ENCODE measurements at places on chromosomes 13 and 19.

DNA sequence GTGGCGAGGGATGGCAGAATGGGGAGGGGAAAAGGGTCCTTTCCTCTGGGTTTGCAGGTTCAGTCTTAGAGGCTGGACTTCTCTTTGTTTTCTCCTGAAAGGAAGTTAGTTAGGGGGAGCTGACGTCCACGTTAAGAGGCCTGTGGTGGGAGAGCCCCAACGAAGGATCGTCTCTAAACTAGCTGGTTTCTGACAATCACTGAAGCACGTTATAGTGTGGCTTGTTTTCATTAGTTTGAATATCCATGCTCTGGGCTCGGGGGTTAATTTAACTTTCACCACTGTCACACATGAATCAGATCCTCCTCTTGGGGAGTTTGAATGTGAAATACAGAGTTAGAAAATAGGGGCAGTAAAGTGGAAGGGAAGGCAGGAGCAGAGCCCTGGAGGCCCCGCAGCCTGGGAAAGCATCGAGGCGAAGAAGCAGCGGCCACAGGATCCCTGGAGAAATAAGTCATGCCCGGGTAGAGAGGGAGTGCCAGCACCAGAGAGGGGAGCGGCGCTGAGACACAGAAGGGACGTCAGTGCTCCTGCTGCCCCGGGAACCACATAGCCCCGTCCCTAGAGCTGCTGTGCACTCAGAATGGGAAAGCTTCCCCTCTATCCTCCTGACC, 31.1 kb upstream of the AMER2 start:
- no peak for DNase-seq

DNA sequence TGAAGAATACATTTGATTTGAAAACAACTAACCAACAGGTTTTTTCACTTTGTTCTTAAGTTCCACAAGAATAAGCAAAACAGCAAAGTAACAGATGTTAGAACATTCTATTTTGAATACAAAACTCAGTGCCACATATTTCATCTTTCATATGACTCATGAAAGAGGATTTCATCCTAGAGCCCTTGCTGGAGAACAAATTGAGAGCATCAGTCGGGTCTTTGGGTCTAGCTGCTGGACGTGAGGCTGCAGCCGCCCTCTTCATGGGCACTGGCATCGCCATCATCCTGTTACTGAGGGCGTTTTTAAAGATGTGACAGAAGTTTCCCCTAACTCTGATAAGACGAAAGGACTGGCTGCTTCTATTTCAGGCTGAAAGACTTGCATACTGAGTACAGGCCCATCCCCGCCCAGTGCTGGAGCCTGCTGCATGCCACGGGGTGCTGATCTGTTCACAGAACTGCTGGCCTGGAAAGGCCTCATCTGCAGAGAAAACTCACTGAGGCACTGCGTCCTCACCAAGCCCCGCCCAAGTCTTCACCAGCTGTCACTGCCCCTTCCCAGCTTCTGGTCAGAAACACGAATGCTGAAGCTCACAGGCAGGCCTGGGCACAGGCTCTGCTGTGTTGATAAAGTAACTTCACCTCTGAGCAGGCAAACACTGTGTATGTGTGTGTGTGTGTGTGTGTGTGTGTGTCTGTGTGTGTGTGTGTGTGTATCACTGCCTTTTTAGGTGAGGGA, 101.4 kb downstream of the TUBGCP3 start:
- no peak for DNase-seq

DNA sequence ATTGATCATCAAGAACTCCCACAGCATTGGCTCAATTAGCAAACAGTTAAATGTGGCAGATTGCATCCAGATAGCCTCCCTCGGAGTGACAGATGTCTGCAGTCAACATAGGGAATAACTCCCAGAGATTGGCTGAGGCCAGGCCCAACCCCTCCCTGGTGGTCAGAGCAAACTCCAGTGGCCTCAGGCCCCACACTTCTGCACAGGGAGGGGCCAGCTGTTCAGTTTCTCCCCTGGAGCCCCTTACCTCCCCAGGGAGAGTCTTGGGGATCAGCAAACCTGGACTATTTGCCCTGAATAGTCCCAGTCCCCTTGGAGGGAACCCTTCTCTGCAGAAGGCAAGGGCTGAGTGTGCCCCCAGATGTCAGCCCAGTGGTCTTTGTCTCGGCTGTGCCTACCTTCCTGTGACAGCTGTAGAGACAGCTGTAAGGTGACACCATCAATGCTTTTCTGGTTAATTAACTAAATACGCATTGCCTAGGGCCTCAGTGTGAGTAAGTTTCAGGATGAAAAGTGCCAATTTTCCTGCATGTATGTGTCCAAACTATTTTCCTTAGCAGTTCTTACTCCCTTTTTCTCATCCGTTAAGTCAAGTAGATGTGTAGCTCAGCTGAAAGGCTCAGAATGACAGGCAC, 102.7 kb upstream of the UQCRFS1 start:
- DNase-seq = no peak

DNA sequence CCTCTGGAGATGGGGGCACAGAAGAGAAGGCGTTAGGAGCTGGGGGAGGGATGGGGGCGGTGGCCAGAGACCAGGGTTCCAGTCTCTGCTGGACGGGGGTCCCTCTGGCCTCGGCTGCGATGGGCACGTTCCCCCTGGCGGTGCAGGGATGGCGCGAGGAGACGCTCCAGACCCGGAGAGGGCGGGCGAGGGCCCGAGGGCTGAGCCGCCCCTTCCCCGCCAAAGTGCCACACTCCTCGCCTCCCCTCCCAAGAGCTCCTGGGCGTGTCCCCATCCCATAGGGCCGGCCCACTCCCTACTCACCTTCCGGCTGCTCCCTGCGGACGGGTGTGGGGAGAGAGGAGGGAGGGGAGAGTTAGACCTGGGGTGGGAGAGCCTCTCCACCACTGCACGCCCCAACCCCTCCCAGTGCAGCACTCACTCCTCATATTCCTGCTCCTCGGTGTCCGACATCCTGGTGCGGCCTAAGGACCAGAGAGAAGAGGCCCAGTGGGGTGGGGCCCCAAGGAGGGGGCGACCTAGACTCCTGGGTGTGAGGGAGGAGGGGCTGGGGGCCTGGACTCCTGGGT, 2.2 kb downstream of the TNNT1 start:
- DNase-seq = peak; percentile 88

GRCh38 chr13:45544520-45544919, 71.0 kb downstream of the ERICH6B start:
- DNase-seq = no peak

DNA sequence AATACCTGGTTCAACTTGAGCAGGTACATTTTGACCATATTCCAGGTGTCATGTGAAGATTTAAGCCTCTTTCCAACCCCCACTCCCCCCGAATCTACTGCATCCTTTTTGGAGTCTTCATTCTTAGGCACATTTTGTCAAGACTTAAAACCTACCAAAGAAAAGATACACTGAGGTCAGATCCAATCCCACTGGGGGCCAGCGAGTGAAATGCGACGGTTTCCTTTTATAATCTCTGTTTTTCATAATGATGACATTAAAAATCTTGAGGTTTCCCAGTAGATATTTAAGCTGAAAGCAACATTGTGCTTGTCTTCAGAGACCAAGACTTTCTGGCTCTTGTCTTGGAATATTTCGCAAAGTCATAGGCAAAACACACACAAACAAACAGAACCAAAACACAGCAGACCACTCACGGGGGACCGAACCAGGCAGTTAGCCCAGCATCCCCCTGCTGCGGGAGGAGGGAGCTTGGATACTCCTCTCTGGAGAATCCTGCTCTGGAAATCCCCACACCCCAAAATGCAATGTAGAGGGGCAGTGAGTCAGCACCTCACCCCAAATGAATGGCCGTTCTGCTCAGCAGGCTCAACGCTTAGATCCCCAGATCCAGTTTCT, 506 bp upstream of the GAS6 start:
- DNase-seq = no peak

- DNase-seq = no peak
Measured at GRCh38 chr13:107190065-107190464, 622.1 kb upstream of the ARGLU1 start.

- DNase-seq = no peak
Measured at GRCh38 chr19:35629332-35629633, 447 bp downstream of the RBM42 start.

GRCh38 chr13:73092829-73093228, 34.0 kb downstream of the KLF5 start:
- no peak for DNase-seq

GRCh38 chr19:20964798-20965197, 41.7 kb downstream of the ZNF85 start:
- DNase-seq = peak; percentile 5

- no peak for DNase-seq
Measured at GRCh38 chr13:96768524-96768923, 225.8 kb downstream of the OXGR1 start.

GRCh38 chr19:4504891-4505569, 13.3 kb downstream of the PLIN4 start:
- no peak for DNase-seq

DNA sequence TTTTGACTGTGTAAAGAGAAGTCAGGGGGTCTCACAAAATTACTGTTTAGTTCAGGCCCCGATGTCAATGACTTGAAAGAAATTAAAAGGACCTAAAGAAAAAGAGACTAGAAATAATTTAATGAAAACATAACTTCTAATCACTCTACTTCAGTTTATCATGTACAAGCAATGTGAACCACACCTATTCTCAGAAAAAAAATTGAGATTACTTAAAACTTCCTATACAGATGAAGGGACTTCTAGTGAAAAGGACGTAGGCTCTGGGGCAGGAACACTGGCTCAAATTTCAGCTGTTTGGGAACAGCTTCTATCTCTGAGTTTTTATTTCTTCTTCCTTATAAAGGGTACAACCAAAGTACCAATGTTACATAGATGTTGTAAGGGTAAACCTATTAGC, 38.0 kb downstream of the TPT1 start:
- no peak for DNase-seq
